ENCODE measurements at places on chromosomes 2 and 18.

DNA sequence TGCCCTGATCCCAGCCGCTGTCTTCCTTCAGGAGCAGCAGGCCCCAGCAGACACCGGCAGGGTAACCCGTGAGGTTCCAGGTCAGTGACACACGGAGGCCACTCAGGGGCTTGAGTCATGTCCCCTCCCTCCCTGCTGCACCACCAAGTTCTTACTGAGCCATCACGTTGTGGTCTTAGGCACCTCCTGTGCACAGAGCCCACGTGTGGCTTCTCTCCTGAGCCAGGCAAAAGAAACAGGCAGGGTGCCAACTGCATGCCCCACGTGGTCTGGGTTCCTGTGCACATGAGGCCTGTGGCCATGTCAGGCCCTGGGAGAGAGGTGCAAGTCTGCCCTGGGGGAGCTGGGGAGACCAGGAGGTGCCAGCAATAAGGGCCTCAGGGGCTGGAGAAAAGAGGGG, 264.8 kb downstream of the KLHL29 start:
- no peak for DNase-seq

GRCh38 chr2:201761101-201761500, 19.6 kb downstream of the ALS2 start:
- no peak for DNase-seq

DNA sequence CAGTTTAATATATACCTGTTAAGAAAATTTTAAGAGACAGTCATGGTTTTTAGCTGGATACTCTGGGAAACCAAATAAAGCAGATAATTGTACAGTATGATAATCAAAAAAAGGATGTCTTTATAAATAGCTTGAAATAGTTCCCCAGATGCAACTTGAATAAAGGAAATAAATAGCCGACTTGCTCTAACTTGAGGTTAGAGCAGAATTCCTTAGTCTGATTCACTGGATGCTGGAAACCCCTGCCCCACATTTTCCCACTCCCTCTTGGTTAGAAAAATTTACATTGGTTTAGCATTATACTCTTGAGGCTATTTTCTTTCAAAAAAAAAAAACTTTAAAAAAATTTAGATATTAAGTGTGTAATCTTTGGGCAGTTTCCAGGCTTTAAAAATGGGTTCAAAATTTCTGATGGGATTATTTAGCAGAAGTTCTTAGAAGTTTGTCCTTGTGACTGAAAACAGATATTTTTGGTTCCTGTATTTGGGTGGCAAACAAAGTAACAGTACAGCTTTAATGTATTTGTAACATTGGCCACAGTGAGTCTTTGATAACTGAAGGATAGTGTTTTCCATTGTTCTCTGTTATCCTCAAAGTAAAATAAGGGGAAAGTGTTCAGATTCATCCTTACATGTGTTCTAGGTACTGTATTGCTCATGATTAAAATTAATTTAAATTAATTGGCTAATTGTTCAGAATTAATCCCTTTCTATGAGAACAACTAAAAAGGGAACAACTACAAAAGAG, 39.6 kb downstream of the ITGAV start:
- DNase-seq: no peak

DNA sequence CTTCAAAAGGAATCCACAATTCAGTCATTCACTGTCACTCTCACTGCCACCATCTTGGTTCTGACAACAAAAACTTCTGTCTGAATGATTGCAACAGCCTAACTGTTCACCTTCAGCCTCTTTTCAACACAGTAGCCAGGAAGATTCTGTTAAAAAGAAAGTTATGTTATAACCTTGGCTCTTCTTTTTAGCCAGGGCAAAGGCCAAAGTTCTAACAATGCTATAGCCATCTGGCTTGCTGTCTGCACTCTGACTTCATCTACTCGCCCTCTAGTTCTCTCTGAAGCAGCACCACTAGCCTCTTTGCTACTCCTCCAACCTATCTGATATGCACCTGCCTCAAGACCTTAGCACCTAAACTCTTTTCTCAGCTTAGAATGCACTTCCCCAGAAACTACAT, 158.5 kb downstream of the ZNF385B start:
- DNase-seq: no peak

DNA sequence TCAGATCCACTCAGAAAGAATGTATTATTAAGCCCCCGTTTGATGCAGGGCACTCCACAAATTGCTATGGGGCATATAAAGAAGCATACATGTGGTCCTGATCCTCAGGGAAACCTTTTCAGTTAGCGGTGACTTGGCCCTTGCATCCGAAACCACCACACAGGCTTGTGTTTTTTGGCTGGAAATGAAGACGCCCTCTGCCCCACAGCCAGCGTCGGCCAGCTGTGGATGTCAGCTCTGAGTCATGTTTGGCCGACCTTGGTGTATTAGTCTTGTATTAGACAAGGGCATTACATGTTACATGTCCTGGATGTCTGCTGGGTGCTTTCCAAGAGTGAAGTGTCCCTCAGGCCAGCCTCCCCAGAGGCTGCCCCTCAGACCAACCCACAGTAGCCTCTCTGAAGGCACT, 107.6 kb upstream of the MAP3K20 start:
- no peak for DNase-seq

- DNase-seq: no peak
Measured at GRCh38 chr2:241010531-241011295, 12.3 kb downstream of the SNED1 start.

DNA sequence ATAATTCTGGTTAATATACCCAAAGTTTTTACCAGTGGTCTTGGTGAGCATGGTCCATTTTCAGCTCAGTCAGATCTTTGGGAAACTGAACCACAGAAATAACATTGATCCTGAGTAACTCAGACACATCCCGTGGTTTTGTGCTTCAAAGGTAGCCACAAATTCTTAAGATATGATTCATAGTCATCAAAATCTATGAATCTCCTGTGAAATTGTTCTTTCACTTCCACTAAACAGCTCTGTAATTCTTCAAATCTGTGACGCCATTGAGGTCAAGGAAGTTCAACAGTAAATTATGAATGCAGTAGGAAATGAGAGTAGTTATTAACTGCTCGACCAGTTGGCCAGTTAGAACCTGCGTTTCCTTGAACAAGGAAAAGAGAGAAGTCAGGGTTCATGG, 147.3 kb downstream of the IRS1 start:
- no peak for DNase-seq

Measured in stimulated activated CD8-positive, alpha-beta memory T cell treated with anti-CD3 and anti-CD28 coated beads, Interleukin-12 subunit alpha, Interleukin-12 subunit beta, amount 100 ng/mL, for 1 hour (primary cell).